ENCODE measurements at places on chromosomes 1 and 21.

- H3K4me3 ChIP-seq, result no peak overlapping the region
- peaks cover 6% of the 10 kb centered on the region for H3K27me3 ChIP-seq
- H3K27ac ChIP-seq, result no peak overlapping the region
- H3K4me1 ChIP-seq, result no peaks in the 10 kb centered on the region
- H3K36me3 ChIP-seq, result no peaks in the 10 kb centered on the region
These were observed 17.0 kb upstream of the KCNA10 start for GRCh38 chr1:110535985-110536384.

DNA sequence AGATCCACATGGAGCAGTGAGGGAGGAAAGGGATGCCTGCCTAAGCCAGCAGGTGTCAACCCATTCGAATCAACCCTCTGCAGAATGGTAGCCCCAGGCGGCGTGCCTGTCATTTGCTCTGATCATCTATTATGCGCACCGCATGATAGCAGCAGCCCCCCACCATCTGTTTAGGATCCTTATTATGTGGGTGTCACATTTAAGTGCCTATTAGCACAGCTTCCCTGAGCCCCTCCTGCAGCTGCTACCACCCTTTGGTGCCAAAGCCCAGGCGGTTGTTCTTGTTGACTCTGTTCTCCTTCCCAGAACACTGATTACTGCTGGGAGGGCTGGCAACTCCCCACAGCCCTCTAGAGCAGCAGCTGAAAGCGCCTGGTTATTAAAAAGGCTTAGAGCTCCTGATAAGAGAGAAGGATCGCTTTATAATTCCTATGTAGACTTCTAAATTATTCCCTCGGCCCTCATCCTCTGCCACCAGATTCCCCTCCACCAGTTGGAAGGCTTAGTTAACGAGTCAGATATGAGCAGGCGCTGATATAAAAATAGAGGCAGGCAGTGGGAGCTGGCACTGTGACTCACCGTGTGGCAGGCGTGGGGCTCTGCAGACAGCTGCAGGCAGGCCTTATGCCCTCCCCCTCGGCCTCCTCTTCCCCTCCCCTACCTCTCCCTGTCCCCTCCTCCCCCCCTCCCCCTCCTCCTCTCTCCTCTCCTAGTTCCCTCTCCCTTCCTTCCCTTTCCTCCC is 23.0 kb downstream of the ACTA1 start:
- H3K4me1 ChIP-seq, result peaks cover 9% of the 10 kb centered on the region
- no peak overlapping the region for H3K4me3 ChIP-seq
- H3K36me3 ChIP-seq, result no peaks in the 10 kb centered on the region

DNA sequence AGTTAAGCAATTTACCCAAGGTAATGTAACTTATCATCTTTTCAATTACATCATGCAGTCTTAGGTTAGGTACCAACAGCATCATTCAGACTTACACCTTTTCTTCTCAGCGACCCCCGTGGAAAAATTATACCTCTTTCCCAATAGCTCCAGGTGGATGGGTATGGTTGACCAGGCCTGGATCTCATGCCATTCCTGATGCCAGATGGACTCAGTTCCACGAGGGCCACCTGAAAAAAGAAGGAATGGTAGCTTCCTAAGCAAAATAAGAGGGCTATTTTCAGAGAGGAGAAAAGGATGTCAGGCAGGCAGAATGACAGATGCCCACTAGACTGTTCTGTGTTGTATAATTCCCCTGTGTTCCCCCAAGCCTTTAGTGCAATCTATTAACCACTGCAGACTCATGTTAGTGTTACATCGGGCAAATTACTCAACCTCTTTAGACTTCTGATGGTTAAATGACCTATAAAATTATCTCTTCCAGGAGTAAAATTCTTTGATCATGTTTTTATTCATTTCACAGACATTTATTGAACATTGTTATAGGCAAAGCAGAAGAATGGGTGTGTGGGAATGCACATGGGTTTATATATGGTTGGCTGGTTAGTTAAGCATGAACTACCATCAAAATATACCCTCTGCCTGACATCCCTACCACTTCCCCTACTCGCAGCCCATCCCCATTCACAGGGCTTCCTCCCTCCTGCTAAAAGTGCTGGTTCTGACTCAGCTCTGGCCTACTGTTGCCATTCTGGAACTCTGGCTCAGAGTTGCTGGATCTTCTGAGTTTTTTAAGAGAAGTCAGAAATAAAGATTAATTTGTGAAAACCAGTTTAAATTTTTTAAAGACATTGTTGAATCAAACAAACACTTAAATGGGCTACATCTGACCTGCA is 10.6 kb upstream of the MYSM1 start:
- H3K36me3 ChIP-seq, result no peaks in the 10 kb centered on the region
- H3K27ac ChIP-seq, result no peak overlapping the region
- no peak for DNase-seq
- H3K4me1 ChIP-seq, result no peaks in the 10 kb centered on the region
- H3K27me3 ChIP-seq, result no peaks in the 10 kb centered on the region

GRCh38 chr21:45086337-45086958 is 12.1 kb downstream of the ADARB1 start:
- no peak overlapping the region for H3K27ac ChIP-seq
- no peak overlapping the region for H3K4me3 ChIP-seq
- H3K4me1 ChIP-seq, result peaks cover 2% of the 10 kb centered on the region
- no peaks in the 10 kb centered on the region for H3K27me3 ChIP-seq
- no peak for DNase-seq
- no peaks in the 10 kb centered on the region for H3K36me3 ChIP-seq

Data from astrocyte (in vitro differentiated cells and primary cell).